Activated CD8-positive, alpha-beta T cell treated with anti-CD3 and anti-CD28 coated beads, Interleukin-2, amount 10 ng/mL, durations not matched to agents 7 days and 5 days (primary cell): ENCODE measurements at places on chromosomes 16 and 17.

DNA sequence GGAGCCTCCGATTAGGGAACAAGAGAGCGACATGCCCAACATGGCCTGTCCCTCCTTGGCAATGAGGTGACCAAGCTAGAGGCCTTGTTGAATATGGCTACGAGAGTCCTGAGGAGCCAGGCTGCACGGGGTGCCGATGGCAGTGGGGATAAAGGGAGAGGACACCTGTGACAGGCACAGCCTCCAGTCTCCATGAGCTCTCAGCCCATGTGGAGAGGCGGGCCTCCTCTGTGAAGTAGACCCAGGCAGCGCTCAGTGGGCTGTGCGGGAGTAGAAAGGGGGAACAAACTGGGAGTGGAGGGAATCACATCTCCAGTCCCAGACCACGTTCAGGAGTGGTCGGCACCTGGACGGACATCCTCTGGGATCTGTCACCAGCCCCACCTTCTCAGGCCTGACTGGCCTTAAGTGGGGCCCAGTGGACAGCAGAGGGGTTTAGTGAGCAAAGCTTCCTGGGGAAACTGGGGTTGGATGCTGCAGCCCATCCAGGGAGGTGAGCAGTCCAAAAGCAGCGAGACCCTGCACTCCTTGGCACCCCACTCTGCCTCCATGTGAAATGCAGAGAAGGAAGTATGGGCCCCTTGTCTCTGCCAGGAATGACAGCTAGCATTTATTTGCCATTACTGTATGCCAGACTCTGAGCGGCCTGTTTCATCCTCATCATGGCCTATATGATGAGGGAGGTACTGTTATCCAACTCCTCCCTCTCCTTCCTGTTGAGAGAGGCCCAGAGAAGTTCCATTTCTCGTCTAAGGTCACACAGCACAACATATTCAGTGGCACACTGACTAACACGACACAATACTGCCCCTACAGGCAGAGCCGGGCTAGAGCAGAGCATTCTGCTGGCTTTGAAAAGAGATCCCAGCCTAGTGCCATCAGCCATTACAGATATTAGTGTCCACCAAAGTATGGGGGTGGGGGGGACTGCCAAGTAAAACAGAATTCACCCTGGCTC lies 4.5 kb upstream of the TMEM92 start:
- H3K4me3 ChIP-seq = no peak overlapping the region
- DNase-seq = peak; percentile 80
- H3K36me3 ChIP-seq = no peaks in the 10 kb centered on the region
- no peak overlapping the region for H3K27ac ChIP-seq

DNA sequence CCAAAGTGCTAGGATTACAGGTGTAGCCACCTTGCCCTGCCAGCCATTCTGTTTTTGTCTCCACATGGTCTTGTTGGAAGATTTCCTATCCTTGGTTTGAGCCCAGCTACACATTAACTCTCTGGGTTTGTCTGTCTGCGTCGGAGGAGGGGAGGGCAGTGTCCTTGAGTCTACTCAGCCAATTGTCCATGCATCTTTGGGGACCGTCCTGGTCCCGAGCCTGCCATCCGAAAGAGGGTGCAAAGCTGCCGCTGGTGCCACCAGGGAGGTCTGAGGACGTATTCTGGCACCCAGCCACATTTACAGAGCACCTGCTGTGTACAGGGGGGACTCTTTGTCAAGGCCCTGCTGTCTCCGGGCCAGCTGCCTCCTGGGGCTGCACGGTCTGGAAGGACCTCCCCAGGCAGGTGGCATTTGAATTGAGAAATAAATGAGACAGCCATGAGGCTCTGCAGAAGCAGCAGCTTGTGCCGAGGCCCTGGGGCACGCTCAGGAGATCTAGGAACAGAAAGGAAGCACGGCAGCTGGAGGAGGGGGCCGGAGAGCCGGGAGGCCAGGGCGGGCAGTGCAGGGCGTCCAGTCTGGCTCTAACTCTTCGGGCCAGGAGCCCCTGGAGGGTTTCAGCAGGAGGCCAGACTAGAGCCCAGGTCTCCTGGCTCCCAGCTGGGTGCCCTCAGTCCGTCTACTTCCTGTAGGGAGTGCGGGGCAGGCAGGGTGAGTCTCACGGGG lies 1.5 kb downstream of the CYBA start:
- H3K27ac ChIP-seq = peak overlapping the region; percentile 94
- no peak for DNase-seq
- H3K27me3 ChIP-seq = no peaks in the 10 kb centered on the region
- peak overlapping the region; percentile 93 for H3K4me3 ChIP-seq

- H3K27ac ChIP-seq = no peak overlapping the region
- H3K27me3 ChIP-seq = no peaks in the 10 kb centered on the region
- H3K4me1 ChIP-seq = no peaks in the 10 kb centered on the region
Measured at GRCh38 chr16:60712144-60712543, 1324.1 kb downstream of the CDH8 start.

- DNase-seq = peak; percentile 29
- no peak overlapping the region for H3K4me3 ChIP-seq
- peaks cover 12% of the 10 kb centered on the region for H3K4me1 ChIP-seq
- no peak overlapping the region for H3K27ac ChIP-seq
- peaks cover 22% of the 10 kb centered on the region for H3K27me3 ChIP-seq
Measured at GRCh38 chr17:16512011-16512410, 20.0 kb upstream of the LRRC75A start.

GRCh38 chr16:68607443-68607842 lies 37.7 kb upstream of the CDH3 start:
- H3K4me1 ChIP-seq = no peaks in the 10 kb centered on the region
- no peaks in the 10 kb centered on the region for H3K27me3 ChIP-seq
- no peak for DNase-seq

GRCh38 chr16:50202926-50203624 lies 50.0 kb downstream of the TENT4B start:
- no peak for DNase-seq
- H3K4me1 ChIP-seq = peaks cover 44% of the 10 kb centered on the region
- H3K27ac ChIP-seq = no peak overlapping the region
- H3K36me3 ChIP-seq = peaks cover 5% of the 10 kb centered on the region
- H3K4me3 ChIP-seq = no peak overlapping the region
- no peaks in the 10 kb centered on the region for H3K27me3 ChIP-seq

GRCh38 chr17:71850812-71851211 lies 270.0 kb upstream of the SOX9 start:
- H3K4me3 ChIP-seq = no peak overlapping the region
- H3K27ac ChIP-seq = no peak overlapping the region
- no peak for DNase-seq
- H3K4me1 ChIP-seq = no peaks in the 10 kb centered on the region

GRCh38 chr17:66915204-66915611 lies 49.3 kb upstream of the CACNG4 start:
- no peaks in the 10 kb centered on the region for H3K36me3 ChIP-seq
- no peak overlapping the region for H3K27ac ChIP-seq
- H3K4me3 ChIP-seq = no peak overlapping the region
